Activated CD4-positive, alpha-beta T cell treated with anti-CD3 and anti-CD28 coated beads, Interleukin-2, amount 10 ng/mL, durations not matched to agents 7 days and 5 days (primary cell): ENCODE measurements at places on chromosomes 1 and 21. TPM values are rescaled to one million over a fixed set of nuclear protein-coding genes. Genes with fewer than 3 reads are reported as not detected.

- H3K27ac ChIP-seq = no peak overlapping the region
- H3K27me3 ChIP-seq = no peaks in the 10 kb centered on the region
- no peak for DNase-seq
- no peaks in the 10 kb centered on the region for H3K36me3 ChIP-seq
- H3K4me1 ChIP-seq = peaks cover 6% of the 10 kb centered on the region
- H3K4me3 ChIP-seq = no peak overlapping the region
Measured at GRCh38 chr1:17348593-17349234, 23.3 kb upstream of the PADI6 start.

Gene TNFRSF9
- total RNA-seq = 0.62 TPM

DNA sequence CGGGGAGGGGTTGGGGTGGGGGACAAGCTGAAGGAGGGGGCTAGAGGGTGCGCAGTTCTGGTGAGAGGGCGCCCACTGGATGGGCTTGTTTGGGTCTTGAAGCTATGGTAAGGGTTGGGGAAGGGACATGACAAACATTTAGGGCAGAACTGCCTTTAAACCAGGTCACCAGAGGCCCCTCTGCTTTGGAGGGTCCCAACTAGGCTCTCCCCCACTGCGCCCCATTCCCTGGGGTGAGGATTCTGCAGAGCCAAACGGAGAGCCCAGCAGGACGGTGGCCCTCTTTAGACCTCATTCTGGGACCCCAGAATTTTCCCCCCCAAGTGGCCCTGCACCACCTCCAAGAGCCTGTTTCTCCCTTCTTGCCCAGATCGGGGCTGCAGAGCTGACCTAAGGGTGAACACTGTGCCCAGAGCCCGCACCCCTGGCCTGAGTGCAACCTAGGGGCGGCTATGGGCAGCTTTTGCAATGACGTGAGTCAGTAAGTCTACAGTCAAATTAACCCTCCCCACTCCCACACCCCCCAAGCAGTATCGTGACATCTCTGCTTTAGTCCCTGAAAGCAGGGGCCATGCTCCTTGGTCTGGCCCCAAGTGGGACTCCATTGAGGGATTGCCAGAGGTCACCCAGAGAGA, 593.8 kb downstream of the MATN1 start:
- H3K27me3 ChIP-seq = no peaks in the 10 kb centered on the region
- no peak for DNase-seq
- no peaks in the 10 kb centered on the region for H3K4me1 ChIP-seq
- no peak overlapping the region for H3K27ac ChIP-seq
- no peak overlapping the region for H3K4me3 ChIP-seq

DNA sequence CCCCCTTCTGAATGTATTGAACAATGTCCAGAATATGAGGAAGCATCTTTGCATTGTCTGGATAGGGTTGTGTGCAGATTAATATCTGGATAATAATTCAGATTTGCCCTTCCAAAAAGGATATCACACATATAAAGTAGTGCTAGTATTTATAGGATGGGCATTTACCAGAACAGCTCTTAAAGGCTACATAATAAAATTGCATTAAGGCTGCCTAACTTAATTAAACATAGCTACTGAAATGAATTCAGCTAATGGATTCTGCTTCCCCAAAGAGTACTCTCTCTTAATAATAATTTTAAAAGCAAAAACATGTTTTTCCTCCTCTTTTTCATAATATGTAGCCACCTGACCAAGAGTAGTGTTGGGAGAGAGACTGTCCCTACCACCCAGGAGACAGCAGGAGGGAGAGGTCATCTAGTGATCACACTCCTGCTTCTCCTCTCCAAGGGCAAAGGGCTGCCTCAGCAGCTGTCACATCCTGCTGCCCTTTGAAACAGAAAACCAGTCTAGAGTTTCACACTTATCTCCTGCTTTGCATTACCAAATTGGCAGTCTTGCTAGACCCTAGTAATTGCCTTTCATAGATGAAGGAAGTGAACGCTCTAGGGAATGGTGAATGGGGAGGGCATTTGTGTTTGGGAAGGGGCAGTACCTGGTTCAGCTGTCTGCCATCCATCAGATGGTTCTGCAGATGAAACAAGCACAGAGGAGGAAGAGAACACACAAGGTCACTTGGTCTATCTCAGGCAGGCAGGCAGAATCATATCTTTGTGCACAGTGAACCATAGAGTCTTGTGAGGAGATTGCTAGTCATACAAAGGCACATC, 29.3 kb upstream of the DDAH1 start:
- no peak overlapping the region for H3K4me3 ChIP-seq
- H3K4me1 ChIP-seq = no peaks in the 10 kb centered on the region
- H3K27ac ChIP-seq = no peak overlapping the region
- DNase-seq = no peak
- peaks cover 5% of the 10 kb centered on the region for H3K27me3 ChIP-seq

Gene OR2L3
- not detected for total RNA-seq

GRCh38 chr1:181166377-181167196, 78.1 kb downstream of the IER5 start:
- peaks cover 18% of the 10 kb centered on the region for H3K27me3 ChIP-seq
- H3K36me3 ChIP-seq = peaks cover 12% of the 10 kb centered on the region
- H3K4me3 ChIP-seq = no peak overlapping the region
- H3K4me1 ChIP-seq = peaks cover 6% of the 10 kb centered on the region
- DNase-seq = peak; percentile 83
- H3K27ac ChIP-seq = peak overlapping the region; percentile 38

GRCh38 chr1:40795811-40796586, 12.4 kb downstream of the KCNQ4 start:
- no peaks in the 10 kb centered on the region for H3K36me3 ChIP-seq
- no peaks in the 10 kb centered on the region for H3K27me3 ChIP-seq
- H3K4me3 ChIP-seq = peak overlapping the region; percentile 1

DNA sequence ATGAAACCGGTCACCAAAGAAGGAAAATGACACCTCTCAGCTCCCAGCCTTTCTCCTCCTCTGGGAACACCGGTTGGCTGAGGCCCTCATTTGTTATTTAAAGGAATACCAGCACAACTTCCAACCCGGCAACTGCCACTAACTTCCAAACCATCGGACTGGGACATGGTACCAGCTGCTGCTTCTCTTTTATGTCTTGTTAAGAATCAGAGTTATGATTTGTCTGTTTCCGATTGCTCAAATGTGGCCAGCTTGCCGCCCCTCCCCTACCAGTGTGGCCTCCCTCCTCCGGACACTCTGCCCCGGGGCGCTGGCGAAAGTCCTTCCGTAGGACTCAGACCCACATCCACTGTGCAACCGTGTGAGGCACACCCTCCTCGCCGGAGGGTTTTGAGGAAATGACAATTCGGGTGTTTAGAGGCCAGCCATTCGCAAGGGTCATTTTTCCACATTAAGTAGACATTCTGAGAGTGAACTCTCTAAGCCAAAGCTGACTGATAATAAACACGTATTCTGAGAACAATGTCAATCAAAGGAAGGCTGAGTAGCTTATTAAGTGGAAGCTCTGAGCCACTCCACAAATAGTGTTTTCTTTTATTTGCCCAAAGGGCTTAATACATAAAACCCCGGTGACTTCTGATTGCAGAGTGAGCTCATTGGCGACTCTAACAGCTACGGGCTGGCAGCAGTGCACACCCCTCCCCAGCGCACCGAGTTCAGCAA, 5.5 kb downstream of the RIPK4 start:
- H3K36me3 ChIP-seq = no peaks in the 10 kb centered on the region
- no peak for DNase-seq
- H3K27me3 ChIP-seq = peaks cover 55% of the 10 kb centered on the region
- H3K27ac ChIP-seq = peak overlapping the region; percentile 60
- peaks cover 7% of the 10 kb centered on the region for H3K4me1 ChIP-seq

Gene TMEM81
- total RNA-seq = 2.4 TPM

GRCh38 chr21:29367335-29367734, 68.6 kb downstream of the BACH1 start:
- no peak overlapping the region for H3K27ac ChIP-seq
- no peaks in the 10 kb centered on the region for H3K4me1 ChIP-seq
- no peaks in the 10 kb centered on the region for H3K27me3 ChIP-seq
- no peak overlapping the region for H3K4me3 ChIP-seq
- H3K36me3 ChIP-seq = no peaks in the 10 kb centered on the region
- no peak for DNase-seq

Gene HSD3B2
- total RNA-seq = not detected

- H3K36me3 ChIP-seq = peaks cover 40% of the 10 kb centered on the region
- H3K4me1 ChIP-seq = peaks cover 8% of the 10 kb centered on the region
- DNase-seq = no peak
- no peak overlapping the region for H3K4me3 ChIP-seq
Measured at GRCh38 chr1:50492142-50492541, 68.9 kb upstream of the DMRTA2 start.

Gene RCSD1
- total RNA-seq = 157 TPM

Gene FAM72C
- 11.1 TPM for total RNA-seq

GRCh38 chr1:71737768-71738167, 544.6 kb downstream of the NEGR1 start:
- DNase-seq = no peak
- H3K27ac ChIP-seq = no peak overlapping the region
- H3K36me3 ChIP-seq = no peaks in the 10 kb centered on the region
- H3K4me3 ChIP-seq = no peak overlapping the region

- H3K27me3 ChIP-seq = peaks cover 5% of the 10 kb centered on the region
- H3K4me3 ChIP-seq = no peak overlapping the region
- no peaks in the 10 kb centered on the region for H3K36me3 ChIP-seq
- H3K27ac ChIP-seq = no peak overlapping the region
- DNase-seq = no peak
Measured at GRCh38 chr21:38716942-38717341, 88.8 kb upstream of the ETS2 start.

DNA sequence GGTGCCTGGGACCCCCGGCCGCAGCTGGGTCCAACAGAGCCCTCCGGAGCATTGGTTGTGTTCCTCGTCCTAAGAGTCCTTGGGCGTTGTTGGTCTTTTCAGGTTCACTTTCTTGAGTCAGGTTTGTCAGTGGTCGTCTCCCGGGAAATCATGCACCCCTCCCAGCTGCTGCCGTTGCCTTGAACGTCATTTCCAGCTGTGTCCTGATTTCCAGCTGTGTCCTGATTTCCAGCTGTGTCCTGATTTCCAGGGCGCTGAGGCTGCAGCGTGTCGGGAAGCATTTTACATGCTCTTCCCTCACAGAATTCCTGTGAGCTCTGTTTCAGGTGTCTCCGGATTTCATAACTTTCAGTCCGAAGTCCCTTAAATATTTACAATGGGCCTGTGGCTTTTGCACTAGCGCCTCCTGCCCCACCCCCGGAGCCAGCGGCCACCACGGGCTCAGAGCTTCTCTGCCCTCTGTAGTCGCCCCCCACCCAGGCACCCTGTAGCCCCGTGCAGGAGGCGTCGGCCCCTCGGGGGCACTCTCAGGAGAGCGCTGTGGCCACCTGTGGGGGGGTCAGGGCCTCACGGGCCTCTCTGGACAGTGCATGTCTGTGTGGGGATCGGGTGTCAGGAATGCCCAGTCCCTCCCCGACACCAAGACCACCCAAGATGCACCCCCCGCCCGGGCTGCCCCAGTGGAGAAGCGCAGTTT, 66.7 kb downstream of the COL18A1 start:
- H3K36me3 ChIP-seq = no peaks in the 10 kb centered on the region
- DNase-seq = no peak
- peaks cover 11% of the 10 kb centered on the region for H3K4me1 ChIP-seq
- no peak overlapping the region for H3K27ac ChIP-seq

DNA sequence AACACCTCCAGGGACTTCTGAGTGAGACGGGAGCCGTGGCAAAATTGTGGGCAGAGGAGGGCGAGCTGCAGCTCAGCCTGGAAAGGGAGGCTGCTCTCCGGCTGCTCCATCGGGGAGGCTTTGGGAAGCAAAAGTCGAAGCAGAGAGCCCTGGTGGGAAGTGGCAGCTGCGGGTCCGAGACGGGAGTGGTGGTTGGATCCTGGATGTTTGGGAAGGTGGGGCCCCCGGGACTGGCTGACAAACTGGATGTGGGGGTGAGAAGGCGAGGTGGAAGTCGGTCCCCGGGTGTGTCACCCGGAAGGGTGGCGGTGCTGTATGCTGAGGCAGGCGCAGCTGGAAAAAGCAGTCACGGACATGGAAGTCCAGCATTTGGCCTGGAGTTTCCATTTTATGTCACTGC, 52.1 kb downstream of the KCNAB2 start:
- H3K4me1 ChIP-seq = no peaks in the 10 kb centered on the region
- H3K36me3 ChIP-seq = peaks cover 19% of the 10 kb centered on the region
- no peak for DNase-seq
- H3K4me3 ChIP-seq = no peak overlapping the region
- no peaks in the 10 kb centered on the region for H3K27me3 ChIP-seq

Gene GBP7
- not detected for total RNA-seq

DNA sequence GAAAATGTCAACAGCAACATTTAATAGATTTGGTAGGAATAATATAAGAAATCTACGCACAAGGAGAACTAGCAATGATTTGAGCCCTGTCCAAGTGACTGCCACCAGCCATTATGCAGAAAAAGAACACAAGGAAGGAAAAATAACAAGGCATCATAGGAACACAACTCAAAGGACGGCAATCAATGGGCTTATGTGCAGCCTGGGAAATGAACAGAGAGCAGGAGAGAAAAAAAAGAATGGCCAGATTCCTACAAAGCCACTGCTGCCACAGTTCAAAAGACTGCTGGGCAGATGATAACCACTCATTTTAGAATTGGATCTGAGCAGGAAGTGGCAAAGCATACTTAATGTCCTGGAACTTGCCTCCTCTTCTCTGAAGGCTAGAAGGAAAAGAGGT, 274.3 kb upstream of the CAMK1G start:
- no peak overlapping the region for H3K27ac ChIP-seq
- no peaks in the 10 kb centered on the region for H3K36me3 ChIP-seq

- H3K4me3 ChIP-seq = no peak overlapping the region
- H3K36me3 ChIP-seq = no peaks in the 10 kb centered on the region
- no peaks in the 10 kb centered on the region for H3K4me1 ChIP-seq
- H3K27ac ChIP-seq = no peak overlapping the region
- no peak for DNase-seq
Measured at GRCh38 chr1:216293683-216294082, 129.6 kb downstream of the USH2A start.

DNA sequence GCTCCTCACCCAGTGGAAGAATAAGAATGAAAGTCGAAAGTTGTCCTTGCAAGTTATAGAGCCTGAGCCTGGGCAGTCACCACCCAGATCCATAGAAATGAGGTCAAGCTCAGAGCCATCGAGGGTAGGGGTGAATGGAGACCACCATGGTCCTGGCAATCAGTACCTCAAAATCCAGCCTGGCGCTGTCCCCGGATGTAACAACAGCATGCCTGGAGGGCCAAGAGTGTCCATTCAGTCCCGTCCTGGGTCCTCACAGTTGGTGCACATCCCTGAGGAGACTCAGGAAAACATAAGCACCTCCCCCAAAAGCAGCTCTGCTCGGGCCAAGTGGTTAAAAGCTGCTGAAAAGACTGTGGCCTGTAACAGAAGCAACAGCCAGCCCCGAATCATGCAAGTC, 41.8 kb downstream of the PLPPR4 start:
- H3K4me1 ChIP-seq = no peaks in the 10 kb centered on the region
- H3K27ac ChIP-seq = no peak overlapping the region
- DNase-seq = no peak
- no peaks in the 10 kb centered on the region for H3K27me3 ChIP-seq
- no peaks in the 10 kb centered on the region for H3K36me3 ChIP-seq
- no peak overlapping the region for H3K4me3 ChIP-seq

- H3K4me1 ChIP-seq = peaks cover 38% of the 10 kb centered on the region
Measured at GRCh38 chr1:161305867-161306519, 3.8 kb downstream of the MPZ start.

- H3K4me1 ChIP-seq = peaks cover 66% of the 10 kb centered on the region
- peak overlapping the region; percentile 5 for H3K4me3 ChIP-seq
- H3K27me3 ChIP-seq = no peaks in the 10 kb centered on the region
- peaks cover 17% of the 10 kb centered on the region for H3K36me3 ChIP-seq
- no peak for DNase-seq
- peak overlapping the region; percentile 92 for H3K27ac ChIP-seq
Measured at GRCh38 chr1:167618366-167618765, 11.7 kb upstream of the RCSD1 start.

Gene RNU1-1
- total RNA-seq = 2,477 TPM
